ENCODE measurements at places on chromosomes 2 and 18.

DNA sequence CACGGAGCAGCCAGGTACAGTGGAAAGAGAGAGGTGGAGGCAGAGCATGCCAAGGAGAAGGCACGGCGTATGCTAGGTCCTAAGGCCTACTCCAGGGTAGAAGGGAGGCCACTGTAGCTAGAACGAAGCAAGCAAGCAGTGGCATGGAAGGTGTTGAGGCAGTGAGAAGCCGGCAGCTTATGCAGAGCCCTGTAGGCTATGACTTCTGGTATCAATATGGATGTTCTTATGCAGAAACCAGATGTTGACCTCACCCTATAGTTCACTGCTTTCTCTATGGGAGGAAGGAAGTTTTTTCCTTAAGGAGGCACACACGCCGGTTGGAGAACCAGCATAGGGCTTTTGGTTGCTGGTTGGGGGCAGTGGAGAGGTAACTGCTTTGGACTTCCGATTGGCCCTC lies 6.1 kb downstream of the MGAT5 start:
- no peak for DNase-seq

GRCh38 chr2:237371856-237372255 lies 42.1 kb downstream of the COL6A3 start:
- no peak for DNase-seq

DNA sequence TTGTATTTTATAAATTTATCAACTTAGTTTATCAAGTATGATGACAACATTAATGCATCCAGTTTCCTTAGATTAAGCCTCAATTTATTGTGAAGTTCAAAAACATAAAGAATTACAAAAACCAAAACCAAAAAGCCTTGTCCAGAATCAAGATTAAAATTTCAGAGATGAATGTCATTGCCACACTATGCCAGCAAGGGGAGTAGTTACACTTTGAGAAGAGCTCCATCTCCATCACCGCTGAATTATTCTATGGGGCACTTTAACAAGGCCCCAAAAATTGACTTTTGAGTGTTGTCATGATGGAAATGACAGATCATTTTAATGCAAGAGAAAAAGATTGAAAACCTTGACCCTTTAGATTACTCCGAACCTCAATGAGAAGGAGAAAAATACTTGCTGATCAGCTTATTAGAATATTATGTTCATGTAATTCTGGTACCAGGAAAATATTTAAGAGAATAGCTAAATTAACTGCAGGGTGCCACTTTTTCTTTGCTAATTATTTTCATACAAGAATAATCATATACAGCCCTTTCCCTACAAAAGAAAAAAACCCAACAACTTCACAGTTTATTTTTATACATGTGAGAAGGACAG lies 152.5 kb upstream of the AQP4 start:
- DNase-seq: peak; percentile 19

DNA sequence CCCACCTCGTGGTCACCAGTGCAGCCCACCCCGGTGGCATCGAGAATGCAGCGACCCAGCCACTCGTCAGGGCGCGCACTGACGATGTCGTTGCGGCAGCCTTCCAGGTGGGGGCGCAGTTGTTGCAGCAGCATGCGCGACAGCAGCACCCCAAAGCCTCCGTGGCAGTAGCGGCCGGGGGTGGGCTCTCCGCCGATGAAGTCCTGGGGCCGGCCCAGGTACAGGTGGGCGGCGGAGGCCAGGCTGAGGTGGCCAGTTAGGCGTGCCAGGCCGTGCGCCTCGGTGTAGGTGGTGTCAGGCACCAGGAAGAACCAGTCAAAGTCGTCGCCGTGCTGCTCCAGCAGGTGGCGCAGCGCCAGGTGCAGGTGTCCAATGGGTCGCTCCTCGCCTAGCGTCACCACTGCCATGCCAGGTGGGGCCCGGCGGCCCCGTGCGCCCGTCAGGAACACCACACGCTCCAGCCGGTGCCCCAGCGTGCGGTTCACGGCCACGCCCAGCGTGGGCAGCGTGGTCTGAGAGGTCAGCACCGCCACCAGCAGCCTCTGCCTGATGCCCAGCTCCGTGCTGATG lies 1.9 kb downstream of the CHPF start:
- peak; percentile 82 for DNase-seq

DNA sequence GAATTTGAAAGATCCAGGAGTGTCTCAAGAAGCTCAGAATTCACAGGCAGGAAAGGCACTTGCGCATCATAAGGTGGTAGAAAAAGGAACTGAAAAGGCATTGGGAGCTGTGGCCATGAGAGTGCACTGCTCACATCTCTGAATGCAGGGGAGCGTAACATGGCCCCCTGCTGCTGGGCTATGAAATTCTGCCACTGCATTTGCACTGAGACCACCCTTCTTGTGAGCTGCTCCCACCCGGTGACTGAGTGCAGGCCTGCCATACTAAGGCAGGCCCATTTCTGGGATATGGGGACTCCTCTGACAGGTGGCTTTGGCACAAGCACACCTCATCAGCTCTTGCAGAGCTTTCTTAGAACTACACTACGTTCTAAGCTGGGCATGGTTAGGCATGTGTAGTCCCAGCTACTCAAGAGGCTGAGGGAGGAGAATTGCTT lies 25.3 kb upstream of the STARD7 start:
- DNase-seq: no peak

- DNase-seq: no peak
These were observed 550.4 kb upstream of the CHAC2 start for GRCh38 chr2:53217250-53217649.

DNA sequence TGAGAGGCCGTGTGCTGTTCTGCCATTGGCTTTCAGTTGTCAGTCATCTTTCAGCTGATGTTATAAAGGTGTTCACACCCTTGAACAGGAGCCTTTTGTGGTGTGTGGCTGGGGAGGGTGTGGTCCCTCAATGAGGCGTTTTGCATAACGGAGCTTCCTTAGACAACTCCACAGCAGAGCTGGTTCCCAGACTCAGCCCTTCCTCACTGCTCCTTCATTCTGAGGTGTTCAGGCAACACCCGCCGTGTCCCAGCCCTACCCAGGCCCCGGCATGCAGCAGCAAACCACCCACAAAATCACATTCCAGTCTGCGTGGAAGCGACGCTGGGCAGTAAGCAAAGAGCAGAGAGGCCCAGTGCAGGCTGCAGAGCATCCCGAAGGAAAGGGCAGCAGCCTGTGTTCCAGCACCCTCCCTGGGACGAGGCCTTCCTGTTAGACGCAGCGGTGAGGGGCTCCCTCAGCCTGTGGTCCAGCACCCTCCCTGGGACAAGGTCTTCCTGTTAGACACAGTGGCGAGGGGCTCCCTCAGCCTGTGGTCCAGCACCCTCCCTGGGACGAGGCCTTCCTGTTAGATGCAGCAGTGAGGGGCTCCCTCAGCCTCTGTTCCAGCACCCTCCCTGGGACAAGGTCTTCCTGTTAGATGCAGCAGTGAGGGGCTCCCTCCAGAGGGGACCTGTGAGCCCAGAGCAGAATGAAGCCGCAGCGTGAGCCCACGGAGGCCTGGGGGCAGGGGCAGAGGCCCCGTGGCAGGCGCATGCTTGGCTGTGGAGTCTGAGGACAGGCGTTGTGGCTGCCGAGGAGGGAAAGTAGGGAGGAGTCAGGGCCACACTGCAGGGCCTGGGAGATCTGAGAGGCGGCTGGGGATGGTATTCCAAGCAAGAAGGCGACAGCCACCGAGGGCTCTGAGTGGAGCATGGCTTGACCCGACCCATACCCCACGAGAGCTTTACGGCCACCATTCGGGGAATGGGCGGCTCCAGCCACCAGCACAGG lies 201.8 kb upstream of the HDAC4 start:
- DNase-seq: no peak

DNA sequence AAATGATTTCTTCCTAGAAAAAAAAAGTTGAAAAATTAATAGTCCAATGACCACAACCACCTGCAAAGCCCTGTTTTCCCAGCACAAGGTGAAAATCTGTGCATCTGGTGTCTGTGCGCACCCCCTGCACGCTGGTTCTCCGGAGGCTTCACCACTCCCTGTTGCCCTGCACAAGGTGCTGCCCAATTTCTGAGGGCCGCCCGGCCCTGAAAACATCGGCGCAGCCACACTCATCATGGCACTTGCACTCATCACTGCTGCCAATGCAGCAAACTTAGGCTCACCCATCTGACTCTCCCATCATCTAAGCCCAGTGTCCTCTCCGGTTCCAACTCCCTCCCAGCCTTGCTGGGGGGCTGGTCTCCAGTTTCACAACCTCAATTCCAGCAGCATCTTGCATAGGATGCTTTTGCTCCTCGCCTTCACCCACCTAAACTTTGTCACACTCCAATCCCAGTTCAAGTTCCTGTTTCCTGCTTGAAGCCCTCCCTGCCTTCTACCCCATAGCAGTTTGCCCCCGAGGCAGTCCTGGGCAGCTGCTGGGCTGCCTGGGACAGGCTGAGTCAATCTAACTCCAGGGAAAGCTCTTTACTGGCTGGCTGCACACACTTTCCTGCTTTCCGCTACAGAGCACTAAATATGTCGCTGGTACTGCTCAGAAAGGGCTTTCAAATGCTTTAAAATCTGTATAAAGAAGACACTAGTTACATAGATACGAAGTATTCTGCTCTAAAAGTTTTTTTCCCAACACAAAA lies 522.5 kb upstream of the ID2 start:
- no peak for DNase-seq
